ENCODE measurements at places on chromosomes 6 and 20.

- no peak for DNase-seq
Observed at GRCh38 chr6:34593701-34594100, 37.6 kb upstream of the SPDEF start.

DNA sequence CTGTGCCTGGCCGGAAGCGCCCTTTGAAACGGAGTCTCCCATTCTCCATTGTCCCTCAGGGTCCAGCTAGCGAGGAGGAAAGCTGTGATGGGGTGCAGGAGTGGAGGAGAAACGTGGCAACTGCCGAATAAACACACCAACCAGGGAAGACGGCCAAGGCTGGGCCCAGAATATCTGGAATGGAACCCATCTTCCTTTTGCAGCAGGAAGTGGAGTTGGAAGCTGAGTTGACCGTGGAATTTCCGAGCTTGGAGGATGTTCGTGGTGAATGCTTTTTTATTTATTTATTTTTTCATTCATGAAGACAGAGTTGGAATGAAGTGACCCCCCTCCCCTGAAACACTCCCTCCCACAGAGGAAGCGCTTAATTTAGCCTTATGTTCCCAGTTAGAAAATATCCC lies 105.6 kb upstream of the RNF24 start:
- DNase-seq = no peak

GRCh38 chr6:62283796-62284411 lies 2.1 kb downstream of the KHDRBS2 start:
- no peak for DNase-seq

- no peak for DNase-seq
Observed at GRCh38 chr20:50868509-50869495, 62.4 kb downstream of the ADNP start.

DNA sequence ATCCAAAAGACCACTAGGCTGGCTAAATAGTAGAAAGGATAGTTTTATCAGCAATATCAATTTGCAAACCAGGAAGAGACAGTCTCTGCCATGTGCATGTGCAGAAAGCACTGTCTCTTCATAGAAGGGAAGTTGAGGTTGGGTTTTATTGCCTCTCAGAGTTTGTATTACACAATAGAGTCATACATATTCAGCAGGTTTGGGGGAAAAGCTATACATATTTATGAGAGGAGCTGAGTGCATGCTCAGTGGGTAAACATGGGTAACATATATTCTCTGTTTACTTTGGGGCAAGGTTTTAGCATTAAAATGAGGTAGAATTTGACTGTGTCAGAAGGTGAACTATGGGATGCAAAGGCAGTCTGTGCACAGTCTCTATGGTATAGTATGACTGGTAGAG lies 14.9 kb downstream of the TMEM170B start:
- DNase-seq = no peak

GRCh38 chr20:48766205-48766604 lies 61.6 kb downstream of the PREX1 start:
- DNase-seq = no peak

- no peak for DNase-seq
Observed at GRCh38 chr6:136517582-136517981, 32.6 kb downstream of the MAP7 start.

DNA sequence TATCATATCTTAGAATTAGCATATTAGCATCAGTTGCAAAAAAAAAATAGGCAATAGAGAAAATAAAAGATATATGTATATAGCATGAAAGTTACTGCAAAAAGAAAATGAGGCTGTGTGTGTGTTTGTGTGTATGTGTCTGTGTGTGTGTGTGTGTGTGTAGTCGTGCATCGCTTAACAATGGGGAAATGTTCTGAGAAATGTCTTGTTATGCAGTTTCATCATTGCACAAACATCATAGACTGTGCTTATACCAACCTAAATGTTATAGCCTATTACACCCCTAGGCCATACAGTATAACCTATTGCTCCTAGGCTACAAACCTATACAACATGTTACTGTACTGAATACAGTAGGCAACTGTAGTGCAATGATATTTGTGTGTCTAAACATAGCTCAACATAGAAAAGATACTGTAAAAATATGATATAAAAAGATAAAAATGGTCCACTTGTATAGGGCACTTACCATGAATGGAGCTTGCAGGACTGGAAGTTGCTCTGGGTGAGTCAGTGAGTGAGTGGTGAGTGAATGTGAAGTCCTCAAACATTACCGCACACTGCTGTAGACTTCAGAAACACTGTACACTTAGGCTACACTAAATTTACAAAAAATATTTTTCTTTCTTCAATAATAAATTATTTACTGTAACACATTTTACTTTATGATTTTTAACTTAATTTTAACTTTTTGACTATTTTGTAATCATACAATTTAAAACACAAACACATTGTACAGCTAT lies 805.1 kb downstream of the KIF16B start:
- DNase-seq = no peak

DNA sequence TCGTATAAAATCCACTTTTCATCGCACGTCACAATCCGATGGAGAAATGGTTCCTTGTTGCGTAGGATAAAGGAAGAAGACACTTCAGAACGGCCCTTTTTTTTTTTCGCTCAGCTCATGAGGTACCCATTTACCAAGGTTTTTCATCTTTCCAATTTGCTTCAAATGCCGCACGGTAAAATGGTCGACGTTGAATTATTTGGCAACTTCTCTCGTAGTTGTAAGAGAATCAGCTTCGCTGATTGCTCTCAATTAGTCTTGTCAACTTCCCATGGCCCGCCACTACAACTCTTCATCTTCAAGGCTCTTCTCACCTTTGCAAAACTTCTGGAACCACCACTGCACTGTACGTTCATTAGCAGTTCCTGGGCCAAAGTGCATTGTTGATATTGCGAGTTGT lies 28.8 kb downstream of the POM121L2 start:
- no peak for DNase-seq

- DNase-seq = no peak
Observed at GRCh38 chr6:157486572-157486971, 105.6 kb downstream of the ZDHHC14 start.

DNA sequence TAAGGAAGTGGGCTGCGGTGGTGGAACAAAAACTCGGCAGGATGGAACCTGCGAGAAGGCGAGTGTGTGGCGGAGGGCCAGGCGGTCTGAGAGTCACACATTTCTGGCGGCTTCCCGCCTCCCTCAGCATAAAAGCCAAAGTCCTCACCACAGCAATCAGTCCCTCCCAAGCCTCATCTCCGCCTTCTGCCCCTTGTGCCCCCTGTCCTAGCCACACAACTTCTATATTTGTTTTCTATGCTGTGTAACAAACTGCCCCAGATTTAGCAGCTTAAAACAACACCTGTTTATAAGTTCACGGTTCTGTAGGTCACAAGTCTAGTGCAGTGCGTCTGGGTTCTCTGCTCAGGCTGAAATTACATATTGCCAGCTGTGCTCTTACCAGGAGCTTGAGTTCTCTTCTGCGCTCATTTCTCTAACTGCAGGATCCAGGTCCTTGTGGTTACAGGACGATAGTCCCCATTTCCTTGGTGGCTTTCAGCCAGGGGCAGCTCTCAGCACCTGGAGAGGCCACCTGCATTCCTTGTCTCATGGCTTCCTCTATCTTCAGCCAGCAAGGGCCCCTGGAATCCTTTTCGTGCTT lies 11.7 kb upstream of the SPO11 start:
- DNase-seq = no peak

DNA sequence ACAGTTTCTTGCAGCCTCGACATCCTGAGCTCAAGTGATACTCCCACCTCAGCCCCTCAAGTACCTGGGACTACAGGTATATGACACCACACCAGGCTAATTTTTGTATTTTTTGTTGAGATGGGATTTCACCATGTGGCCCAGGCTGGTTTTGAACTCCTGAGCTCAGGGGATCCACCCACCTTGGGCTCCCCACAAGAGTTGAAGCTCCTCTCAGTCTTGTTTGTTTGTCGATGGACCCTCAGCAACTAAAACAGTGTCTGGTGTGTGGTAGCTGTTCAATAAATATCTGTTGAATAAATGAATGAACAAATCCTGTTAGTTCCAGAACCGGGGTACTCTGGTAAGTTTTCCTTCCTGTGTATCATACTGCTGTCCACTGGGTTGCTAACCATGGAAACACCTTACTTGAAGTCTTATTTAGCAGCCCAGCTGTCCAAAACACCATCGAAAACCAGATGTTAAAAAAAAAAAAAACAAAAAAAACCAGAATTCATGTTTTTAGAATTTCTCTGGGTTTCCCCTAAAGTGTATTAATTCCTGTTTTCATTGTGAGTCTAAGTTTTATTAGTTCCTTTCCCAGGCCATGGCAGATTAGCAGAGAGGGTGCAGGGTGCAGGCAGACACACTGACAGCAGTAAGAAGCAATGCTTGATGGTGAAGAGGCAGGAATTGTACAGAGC lies 7.8 kb upstream of the EZR start:
- DNase-seq = no peak

DNA sequence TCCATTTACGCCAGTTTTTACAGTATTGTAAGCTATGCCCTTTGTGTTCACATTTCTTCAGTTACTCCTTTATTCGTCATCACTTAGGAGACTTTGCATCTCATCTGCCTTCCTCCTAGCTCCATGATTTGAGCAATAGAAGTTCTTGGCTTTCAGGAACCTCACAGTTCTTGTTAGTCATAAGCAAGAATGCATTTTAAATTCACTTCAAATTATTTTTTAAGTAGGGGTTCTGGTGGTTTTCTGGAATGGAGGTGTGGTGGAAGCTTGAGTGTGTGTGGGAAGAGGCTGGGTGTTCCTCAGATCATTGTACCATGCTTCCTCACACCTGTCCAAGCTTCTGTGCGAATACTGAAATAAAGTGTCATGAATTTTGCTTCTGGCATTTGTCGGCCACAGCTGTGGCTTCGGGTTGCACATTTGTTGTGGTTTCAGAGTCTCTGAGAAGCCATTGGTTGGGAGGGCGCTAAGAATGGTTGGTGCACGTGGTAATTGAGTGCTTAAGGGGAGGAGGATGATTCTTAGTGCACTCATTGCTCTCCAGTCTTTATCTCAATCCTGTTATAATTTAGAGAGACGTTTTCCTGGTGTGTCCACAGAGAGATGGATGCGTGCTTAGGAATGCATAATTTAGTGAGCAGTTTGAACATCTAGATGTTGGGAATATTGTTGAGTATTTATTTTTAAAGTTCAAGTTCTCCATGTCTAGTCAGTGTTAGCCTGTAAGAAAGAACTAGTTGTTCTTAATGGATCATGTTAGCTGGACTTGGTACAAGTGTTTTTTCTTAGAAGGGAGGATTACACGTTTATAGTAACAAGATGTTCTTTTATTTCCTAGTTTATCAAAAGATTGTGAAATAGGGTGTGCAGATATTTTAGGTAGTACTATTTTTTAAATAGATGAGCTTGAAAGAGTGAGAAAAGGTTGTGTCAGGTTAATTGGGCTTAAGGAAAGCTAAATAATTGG lies 31.9 kb downstream of the FOXO3 start:
- no peak for DNase-seq

- no peak for DNase-seq
Observed at GRCh38 chr6:10309457-10310329, 105.2 kb downstream of the TFAP2A start.

GRCh38 chr6:45642331-45643125 lies 264.8 kb upstream of the SUPT3H start:
- no peak for DNase-seq

DNA sequence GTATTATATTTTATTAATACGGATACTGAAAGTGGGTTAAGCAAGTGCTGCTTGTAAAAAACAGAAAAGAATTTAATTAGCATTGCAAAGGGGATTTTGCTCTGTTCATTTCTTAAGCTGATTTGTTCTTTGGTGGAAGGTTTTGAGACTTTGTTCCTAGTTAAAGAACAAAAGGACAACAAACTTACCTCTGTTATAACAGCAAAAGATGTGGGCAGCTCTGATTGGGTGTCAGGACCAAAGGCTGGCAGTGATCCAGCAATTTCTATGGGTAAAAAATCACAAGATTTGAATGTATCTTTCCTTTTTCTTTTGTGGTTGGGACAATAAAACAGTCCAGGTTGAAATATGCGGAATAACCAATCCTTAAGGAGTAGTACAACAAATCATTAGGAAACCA lies 68.8 kb downstream of the IMPG1 start:
- DNase-seq = no peak

DNA sequence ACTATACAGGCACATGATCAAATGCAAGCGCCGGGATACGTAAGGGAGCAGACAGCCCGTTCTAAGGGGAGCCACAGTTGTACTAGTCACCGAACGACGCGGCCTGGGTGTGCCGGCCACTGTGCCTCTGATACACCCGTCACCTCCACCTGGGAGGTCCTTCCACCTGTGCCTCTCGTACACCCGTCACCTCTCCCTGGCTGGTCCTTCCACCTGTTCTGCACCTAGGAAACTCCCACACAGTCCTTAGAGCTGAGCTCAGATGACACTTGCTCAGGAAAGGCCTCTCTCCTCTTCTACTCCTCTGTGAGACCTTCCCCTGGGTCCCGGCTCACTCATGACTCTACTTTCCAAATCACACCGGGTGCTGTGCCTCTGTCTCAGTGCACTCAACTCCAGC lies 245.0 kb downstream of the TTLL2 start:
- no peak for DNase-seq
